ENCODE measurements at places on chromosomes 3 and 15. TPM values are rescaled to one million over a fixed set of nuclear protein-coding genes. Genes with fewer than 3 reads are reported as not detected.

CYP1A2 gene
- not detected for total RNA-seq

CSTA gene
- 324 TPM for total RNA-seq

DAPK2 gene
- 1.7 TPM for total RNA-seq

CYP8B1 gene
- total RNA-seq, result not detected

USP19 gene
- total RNA-seq, result 39.5 TPM

ISLR gene
- not detected for total RNA-seq

P2RY14 gene
- total RNA-seq, result under 0.01 TPM

DLL4 gene
- total RNA-seq, result under 0.01 TPM

KBTBD8 gene
- 1.4 TPM for total RNA-seq

PRR20G gene
- not detected for total RNA-seq

WDR93 gene
- not detected for total RNA-seq

ARL6IP5 gene
- 89.3 TPM for total RNA-seq

LXN gene
- 3.9 TPM for total RNA-seq

DCBLD2 gene
- 88.0 TPM for total RNA-seq

ZBBX gene
- 0.21 TPM for total RNA-seq

OXTR gene
- 1.7 TPM for total RNA-seq

LRTM1 gene
- not detected for total RNA-seq

CLCN2 gene
- total RNA-seq, result 2.6 TPM

UACA gene
- 11.3 TPM for total RNA-seq

B3GALNT1 gene
- total RNA-seq, result 6.7 TPM

SPTSSB gene
- 1.4 TPM for total RNA-seq

AEN gene
- total RNA-seq, result 55.9 TPM

RETNLB gene
- total RNA-seq, result not detected

ADAMTS17 gene
- total RNA-seq, result 1.7 TPM

B2M gene
- 1,525 TPM for total RNA-seq

CPNE4 gene
- total RNA-seq, result 0.24 TPM

CCR4 gene
- not detected for total RNA-seq

SOX2 gene
- 10.9 TPM for total RNA-seq

CA12 gene
- total RNA-seq, result 122 TPM

All from tracheal epithelial cell (primary cell).